ENCODE measurements at places on chromosomes 16 and 17. TPM values are rescaled to one million over a fixed set of nuclear protein-coding genes. Genes with fewer than 3 reads are reported as not detected.

Gene SPEM2
- polyA plus RNA-seq, result not detected

Gene TEKT3
- not detected for polyA plus RNA-seq

Gene STX1B
- polyA plus RNA-seq, result 38.2 TPM

Gene NOS2
- polyA plus RNA-seq, result 1.7 TPM

Gene NAGS
- 1.2 TPM for polyA plus RNA-seq

Gene EXOC3L1
- polyA plus RNA-seq, result 3.0 TPM

- no peak for DNase-seq
These were observed 3.6 kb downstream of the EVI2B start for GRCh38 chr17:31310260-31310659.

- DNase-seq, result no peak
These were observed 10.2 kb downstream of the POLR2C start for GRCh38 chr16:57472665-57473060.

GRCh38 chr16:69469807-69470561 lies 45.6 kb downstream of the CYB5B start:
- no peak for DNase-seq

DNA sequence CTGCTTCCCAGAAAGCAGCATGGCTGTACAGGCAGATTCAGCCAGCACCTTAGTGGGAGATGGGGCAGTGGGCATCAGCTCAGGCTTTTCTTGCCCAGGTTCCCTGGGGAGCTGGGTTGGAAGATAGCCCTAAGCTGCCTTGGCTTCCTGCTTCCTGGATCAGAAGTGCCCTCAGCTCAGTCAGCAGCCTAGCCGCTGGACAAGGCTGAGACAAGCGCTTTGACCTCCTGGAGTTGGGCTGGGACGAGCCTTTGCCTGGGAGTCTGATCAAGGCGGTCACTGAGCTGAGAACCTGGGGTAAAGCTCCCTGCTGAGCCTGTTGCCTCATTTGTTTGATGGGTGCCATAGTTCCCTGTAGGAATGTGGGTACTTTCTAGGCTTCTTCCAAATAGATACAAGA lies 190.0 kb downstream of the RAB11FIP4 start:
- peak; percentile 2 for DNase-seq

- no peak for DNase-seq
These were observed 67.5 kb downstream of the IQCK start for GRCh38 chr16:19785512-19786130.

DNA sequence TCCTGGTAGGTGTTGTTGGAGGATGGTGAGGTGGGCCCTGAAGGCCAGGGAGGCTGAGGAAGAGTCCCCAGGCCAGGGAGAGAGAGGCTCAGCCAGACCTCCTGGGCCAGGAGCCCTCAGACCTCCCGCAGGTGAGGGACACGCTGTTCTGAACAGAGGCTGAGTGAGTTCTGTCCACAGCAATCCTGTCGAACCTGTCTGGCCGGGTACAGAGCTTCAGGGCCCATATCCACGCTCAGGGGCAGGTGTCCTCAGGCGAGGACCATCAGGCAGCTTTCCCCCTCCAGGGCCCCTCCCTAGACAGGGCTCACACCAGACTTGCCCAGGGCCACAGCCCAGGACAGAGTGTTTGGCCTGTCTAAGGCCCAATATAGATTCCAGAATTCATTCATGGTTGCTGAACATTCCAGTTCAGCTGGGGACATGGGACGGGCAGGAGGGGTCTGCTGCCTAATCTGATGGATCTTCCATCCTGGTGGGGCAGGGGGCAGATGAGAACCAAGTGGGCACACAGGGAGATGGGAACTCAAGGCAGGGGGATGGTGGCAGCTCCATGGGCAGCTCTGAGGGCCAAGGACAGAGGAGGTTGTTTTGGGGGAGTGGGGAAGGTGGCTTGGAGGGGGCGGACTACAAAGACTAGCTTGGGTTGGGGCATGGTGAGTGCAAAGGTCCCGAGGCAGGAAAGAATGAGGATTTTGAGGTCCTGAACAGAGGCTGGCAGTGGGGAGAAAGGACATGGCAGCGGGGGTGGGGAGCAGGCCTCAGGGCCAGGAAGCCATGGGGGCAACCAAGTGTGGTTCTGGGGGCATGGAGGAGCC lies 23.4 kb upstream of the MPRIP start:
- DNase-seq, result no peak

DNA sequence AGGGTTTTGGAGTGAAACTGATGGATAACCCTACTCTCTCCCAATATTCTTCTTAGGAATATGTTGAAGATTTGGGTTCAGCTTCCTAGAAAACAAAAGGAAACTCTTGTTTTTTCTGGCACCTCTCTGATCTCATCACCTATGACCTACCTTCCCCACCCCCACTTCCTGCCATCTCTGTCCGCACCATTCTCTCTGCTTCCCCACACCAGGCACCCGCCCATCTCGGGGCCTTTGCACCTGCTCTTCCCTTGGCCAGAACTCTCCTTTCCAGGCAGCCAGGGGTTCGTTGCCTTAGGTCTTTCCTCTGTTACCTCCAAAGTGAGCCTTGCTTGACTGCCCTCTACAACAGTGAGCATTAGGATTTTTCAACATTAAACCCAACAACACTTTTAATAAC lies 159.7 kb downstream of the IRX3 start:
- no peak for DNase-seq

DNA sequence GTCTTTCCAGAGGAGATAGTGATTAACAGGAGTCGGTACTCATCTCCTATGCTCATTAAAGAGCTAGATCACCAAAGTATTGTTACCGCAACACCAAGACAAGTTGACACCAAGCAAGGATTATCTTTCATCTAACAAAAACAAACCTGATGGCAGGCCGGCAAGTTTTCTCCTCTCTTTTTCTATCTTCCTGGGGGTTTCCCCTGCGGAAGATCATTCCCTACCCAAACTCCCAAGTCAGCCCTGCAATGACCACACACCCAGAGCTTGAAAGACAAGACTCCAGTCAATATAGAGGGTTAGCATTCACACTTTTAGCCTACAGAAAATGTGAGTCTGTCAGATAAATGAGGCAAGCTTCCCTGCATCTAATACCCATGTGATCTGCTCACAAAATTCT lies 312.1 kb downstream of the SOX9 start:
- DNase-seq, result no peak

GRCh38 chr16:83887080-83887479 lies 11.8 kb upstream of the MLYCD start:
- DNase-seq, result peak; percentile 55

GRCh38 chr17:50511058-50511457 lies 2.8 kb downstream of the MYCBPAP start:
- no peak for DNase-seq

DNA sequence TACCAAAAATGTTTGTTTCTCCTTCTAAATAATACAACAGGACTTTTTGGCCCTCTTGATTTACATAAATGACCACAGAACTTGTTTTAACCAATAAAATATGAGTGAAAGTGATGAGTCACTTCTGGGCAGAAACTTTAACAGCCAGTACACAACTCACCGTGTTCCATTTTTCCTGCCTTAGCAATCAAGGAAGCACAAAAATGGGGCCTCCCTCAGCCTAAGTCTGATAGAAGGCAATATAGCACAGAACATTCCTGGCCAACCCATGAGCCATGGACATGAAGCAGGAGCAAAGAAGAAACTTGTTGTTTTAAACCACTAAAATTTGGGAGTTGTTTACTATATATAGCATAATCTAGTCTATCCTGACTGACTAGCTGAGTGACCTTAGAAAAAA lies 61.1 kb upstream of the MTMR4 start:
- no peak for DNase-seq

DNA sequence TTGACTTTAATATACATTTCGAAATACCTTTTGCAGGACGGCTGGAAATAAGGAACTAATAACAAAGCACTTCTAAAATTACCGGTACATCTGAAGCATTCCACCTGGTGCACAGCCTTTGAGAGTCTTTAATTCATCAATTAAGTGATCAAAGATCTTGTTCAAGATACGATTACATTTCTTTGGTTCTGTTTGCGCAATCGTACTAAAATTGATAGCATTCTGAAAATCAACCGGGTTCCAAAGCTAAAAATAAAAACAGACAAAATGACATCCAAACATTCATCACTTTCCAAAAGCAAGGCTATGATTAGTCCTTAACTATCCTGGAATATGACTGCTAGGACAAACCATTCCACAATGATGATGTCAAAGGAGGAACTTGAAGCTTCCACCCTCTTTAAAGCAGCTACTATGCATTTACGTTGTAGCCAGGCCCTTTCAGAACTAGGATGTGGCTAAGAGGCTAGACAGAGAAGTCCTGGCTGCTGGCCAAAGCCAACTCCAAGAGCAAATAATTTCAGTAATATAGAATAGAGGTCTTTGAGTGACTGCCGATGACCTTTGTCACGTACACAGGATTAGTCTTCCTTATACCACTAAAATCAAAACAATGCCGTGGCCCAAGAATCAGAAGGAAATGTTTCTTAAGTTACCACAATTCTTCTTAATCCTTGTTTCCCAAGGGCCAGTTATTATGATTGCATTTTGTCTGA lies 299.8 kb upstream of the PSMD7 start:
- no peak for DNase-seq

- no peak for DNase-seq
These were observed 606 bp upstream of the ZBTB4 start for GRCh38 chr17:7480089-7480384.

DNA sequence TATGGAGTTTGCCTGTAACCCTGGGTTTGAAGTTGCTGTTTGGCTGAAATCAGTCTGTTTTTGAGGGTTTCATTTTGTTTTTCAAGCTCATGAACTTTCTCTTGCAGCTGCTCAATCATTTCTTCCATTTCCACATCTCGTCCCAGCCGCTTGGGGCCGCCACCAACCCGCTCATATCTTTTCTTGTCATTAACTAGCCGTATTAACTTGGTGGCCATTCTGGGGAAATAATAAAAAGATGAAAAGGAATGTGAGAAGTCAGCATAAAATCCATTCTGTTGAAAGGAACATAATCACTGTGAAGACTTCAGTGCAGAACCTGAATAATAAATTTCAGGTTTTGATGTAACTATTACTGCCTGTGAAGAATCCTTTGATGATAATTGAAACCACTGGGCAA lies 11.5 kb downstream of the RPGRIP1L start:
- no peak for DNase-seq

DNA sequence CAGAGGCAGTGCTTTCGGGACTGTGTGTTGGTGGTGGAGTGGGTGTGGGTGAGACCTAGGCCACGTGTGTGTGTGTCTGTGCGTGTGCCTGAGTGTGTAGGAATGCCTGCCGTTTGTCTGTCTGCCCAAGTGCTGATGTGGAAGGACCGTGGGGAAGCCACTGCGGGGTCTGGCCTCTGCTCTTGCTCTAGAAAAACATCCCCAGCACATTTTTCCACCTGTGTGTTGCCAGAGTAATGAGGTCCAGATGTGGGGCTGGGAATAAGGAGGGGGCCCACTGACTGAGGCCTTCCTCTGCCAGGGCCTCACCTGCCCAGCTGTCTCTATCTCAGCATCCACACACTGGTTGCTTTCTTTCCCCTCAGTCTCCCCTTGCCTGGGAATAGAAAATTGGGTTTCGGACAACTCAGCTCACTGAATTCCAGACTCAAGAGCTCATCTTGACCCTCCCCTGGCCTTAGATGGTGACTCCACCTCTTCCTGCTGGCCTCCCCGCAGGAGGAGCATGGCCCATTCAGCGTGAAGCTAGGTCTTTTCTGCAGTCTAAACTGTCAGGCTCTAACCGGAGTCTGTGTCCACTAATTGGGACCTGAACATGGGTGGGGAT lies 7.6 kb downstream of the SGCA start:
- DNase-seq, result no peak

DNA sequence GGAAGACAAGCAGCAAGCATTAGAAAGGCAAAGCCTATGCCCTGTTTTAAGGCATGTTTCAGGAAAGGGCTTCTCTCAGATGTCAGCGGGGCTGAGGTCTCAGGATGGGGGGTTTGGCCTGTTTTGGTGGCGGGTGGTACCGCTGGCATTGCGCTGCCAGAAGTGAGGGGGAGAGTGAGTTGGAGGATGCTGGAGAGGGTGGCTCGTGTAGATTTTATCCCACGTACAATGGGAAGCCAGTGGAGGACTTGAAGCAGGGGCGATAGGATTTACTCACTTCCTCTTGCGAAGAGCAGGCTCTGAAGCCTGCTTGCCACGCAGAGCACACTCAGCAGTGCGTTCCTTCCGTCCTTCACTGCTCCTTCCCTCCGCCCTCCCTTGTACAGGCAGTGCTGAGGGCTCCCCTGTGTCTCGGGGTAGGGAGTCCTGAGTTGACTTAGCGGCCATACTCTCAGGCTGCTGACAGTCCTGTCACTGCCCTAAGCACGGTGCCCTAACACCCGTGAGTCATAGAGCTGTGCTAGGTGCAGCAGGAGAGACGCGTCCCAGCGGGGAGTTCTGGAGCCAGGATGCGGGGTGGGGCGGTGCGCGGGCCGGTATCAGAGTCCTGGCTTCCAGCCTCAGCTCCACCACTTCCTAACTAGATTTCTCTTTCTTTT lies 113.1 kb downstream of the SNX29 start:
- peak; percentile 53 for DNase-seq

- no peak for DNase-seq
These were observed 22.9 kb downstream of the FAM20A start for GRCh38 chr17:68578236-68578635.

- no peak for DNase-seq
These were observed 273.0 kb downstream of the GRIN2A start for GRCh38 chr16:9909072-9909825.

DNA sequence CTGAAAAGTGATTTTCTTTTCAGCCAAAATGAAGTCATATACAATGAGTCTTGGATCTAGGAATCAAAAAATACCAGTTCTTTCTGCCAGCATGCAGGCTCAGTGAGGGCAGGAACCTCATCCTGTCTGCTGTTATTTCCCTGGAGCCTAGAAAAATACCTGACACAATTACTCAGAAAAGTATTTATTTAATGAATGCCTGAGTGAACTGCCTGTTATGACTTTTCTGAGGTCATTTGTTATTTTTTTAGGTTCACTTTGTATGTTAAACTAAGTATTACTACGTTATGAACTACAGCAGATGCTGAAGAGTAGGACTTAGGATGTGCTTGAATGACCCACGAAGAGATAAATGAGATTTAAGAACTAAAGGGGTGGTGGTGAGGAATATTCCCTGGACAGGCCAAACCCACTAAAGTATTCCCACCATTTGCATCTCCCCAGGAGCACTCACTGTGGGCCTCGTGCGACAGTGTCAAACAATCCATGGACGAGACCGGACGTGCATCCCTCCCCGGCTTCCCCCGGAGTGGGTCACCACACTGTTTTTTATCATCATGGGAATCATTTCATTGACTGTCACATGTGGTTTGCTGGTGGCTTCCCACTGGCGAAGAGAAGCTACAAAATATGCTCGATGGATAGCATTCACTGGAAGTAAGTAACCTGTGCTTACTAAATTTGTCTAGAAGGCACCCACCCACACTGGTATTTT lies 17.1 kb upstream of the VWA3A start:
- no peak for DNase-seq
